ENCODE measurements at places on chromosomes 1 and 21.

DNA sequence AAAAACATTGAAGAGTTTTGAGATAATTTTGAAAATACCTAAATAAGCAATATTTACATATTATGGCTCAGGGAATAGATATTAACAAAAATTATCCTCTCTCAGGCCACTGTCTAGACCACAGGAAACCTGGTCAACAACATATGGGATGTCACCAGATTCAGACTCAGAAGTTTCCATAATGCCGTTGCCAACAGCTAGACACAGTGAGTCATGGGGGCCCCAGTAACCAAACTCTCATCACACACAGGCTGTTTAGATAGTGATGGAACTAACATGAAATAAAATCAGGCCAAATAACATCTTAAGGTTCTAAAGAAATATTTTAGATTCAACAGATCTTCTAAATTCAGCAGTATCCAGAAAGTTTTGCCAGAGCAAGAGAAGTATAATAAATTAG lies 681.7 kb upstream of the ADAMTS5 start:
- no peaks in the 10 kb centered on the region for H3K27me3 ChIP-seq
- no peaks in the 10 kb centered on the region for H3K36me3 ChIP-seq
- H3K4me3 ChIP-seq: no peak overlapping the region
- no peak overlapping the region for H3K27ac ChIP-seq
- DNase-seq: no peak

DNA sequence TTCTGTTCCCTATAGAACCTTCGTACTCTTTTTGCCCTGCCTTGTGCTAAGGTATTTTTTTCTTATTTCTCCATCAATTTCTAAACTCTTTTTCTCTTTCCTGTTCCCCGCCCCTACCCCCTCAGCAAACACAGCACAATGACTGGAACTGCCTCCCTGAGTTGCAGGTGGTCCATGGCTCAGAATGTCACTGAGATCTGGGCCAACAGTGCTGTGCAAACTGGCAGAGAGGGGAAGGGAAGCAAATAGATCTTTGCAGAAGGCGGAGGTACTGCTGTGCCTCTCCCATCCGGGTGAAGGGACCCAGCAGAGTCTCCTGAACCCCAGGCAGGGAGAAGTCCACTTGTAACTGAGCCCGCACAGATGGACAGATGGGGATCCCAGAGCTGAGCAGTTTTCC lies 32.6 kb upstream of the A3GALT2 start:
- no peak for DNase-seq
- H3K4me1 ChIP-seq: peaks cover 10% of the 10 kb centered on the region
- no peak overlapping the region for H3K4me3 ChIP-seq
- H3K36me3 ChIP-seq: no peaks in the 10 kb centered on the region

DNA sequence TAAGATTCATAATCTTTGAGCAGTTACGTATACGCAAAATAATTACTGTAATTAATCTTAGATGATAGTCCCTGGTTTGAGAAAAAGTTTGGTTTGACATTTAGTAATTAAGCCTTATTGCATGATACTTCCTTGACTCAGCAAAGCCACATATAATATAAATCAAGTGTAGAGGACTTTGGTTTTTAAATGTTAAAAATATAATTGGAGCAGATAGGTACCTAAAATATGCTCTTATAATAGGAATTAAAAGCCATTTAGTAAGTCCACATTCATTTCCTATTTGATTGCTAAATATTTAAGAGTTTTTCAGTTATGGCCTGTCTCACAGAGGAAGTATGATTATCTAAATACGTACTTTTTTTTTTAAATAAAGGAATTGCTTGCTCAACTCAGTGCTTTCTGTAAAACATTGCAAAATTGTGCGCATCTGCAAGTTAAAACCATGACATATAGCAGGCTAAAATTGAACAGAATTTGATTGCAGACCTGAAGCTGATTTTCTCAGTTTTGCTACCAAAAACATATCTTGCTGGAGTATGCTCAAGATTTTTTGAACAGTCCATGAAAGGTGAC lies 20.4 kb downstream of the RPE65 start:
- H3K4me3 ChIP-seq: no peak overlapping the region
- H3K27ac ChIP-seq: no peak overlapping the region
- no peaks in the 10 kb centered on the region for H3K36me3 ChIP-seq
- H3K27me3 ChIP-seq: no peaks in the 10 kb centered on the region

- H3K27ac ChIP-seq: no peak overlapping the region
- H3K4me3 ChIP-seq: no peak overlapping the region
- no peak for DNase-seq
- H3K4me1 ChIP-seq: peaks cover 9% of the 10 kb centered on the region
- H3K27me3 ChIP-seq: no peaks in the 10 kb centered on the region
These were observed 18.2 kb upstream of the LHX4 start for GRCh38 chr1:180211860-180212229.

- H3K27me3 ChIP-seq: no peaks in the 10 kb centered on the region
- H3K4me3 ChIP-seq: no peak overlapping the region
- H3K27ac ChIP-seq: no peak overlapping the region
- no peak for DNase-seq
These were observed 243.4 kb downstream of the NUF2 start for GRCh38 chr1:163565166-163565565.

- H3K27me3 ChIP-seq: no peaks in the 10 kb centered on the region
- peak within 1 kb of the TSS; percentile 88 for H3K27ac ChIP-seq
- H3K36me3 ChIP-seq: peaks cover under 1% of the 10 kb centered on the region
- DNase-seq: no peak
These were observed at the start of gene UAP1 for GRCh38 chr1:162561616-162562469. TSS of gene UAP1 (plus strand) at chr1:162561722. CDS start at chr1:162566069, 4,347 bp downstream.

GRCh38 chr1:211484755-211485479 lies 7.0 kb downstream of the RD3 start:
- no peaks in the 10 kb centered on the region for H3K36me3 ChIP-seq
- H3K27me3 ChIP-seq: no peaks in the 10 kb centered on the region
- no peak overlapping the region for H3K27ac ChIP-seq
- H3K4me3 ChIP-seq: no peak overlapping the region
- DNase-seq: no peak

GRCh38 chr1:162011337-162012012 lies 12.2 kb downstream of the OLFML2B start:
- no peaks in the 10 kb centered on the region for H3K36me3 ChIP-seq
- no peak overlapping the region for H3K4me3 ChIP-seq
- no peak overlapping the region for H3K27ac ChIP-seq
- no peak for DNase-seq
- H3K27me3 ChIP-seq: no peaks in the 10 kb centered on the region

DNA sequence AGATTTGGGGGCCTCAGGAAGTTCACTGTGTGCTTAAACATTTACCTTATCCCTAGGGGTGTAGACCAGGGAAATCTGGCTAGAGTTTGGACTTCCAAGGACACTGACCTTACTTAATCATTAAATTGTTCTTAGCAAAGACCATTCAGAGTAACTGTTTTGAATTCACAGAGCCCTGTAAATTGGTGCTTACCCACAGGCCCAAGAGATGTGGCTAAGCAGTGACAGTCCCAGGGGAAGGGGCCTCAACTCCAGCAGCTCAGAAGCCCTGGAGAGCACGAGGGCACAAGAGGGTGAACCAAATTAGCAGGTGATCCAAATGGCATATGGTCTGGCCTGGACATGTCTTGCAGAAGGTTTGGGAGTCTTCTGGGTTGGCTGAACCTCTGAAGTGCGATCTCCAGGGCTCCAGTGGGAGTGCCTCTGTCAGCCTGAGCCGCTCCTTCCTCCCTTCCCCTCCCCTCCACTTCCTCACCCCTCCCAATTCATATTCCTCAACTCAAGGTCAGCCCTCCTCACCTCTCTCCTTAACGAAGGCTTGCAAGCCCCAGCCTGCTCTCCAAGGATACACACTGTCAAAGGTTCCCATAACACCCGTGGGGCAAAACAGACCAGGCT lies 4.3 kb downstream of the PAQR7 start:
- H3K27me3 ChIP-seq: no peaks in the 10 kb centered on the region
- no peak for DNase-seq
- H3K4me1 ChIP-seq: peaks cover 17% of the 10 kb centered on the region

DNA sequence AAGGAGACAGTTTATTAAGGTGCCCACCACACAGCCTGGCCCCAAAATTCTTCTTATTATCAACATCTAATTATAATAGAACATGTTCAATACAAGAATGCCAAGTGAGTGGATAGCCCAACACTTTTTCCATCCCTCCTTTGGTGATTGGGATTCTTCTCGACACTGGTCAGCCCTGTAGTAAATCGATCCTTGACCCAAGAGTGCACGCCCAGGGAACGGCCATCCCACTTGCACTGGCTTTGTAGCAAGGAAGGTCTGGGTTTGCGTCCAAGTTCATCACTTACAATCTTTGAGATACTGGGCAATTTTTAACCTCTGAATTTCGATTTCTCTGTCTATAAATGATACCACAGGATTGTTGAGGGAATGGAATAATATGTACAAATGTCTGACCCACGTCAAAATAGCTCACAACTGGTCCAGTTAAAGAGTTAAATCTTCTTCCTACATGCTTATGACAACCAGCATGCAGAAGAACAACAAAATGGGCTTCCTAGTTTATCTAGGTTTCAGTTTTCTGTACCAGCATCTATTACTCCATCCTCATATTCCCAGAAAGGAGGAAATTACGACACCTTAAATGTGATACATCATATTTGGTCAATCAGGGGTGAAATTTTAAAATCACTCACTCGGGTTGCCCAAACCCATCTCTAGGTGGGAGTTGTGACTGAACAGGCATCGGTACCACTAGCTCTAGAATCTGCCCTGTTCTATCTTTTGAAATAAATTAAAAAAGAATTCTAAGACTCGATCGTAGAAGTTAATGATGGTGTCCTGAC lies 161.8 kb downstream of the CLIC6 start:
- H3K27ac ChIP-seq: no peak overlapping the region
- H3K36me3 ChIP-seq: peaks cover 95% of the 10 kb centered on the region
- DNase-seq: no peak
- peaks cover 16% of the 10 kb centered on the region for H3K4me1 ChIP-seq
- no peaks in the 10 kb centered on the region for H3K27me3 ChIP-seq
- H3K4me3 ChIP-seq: no peak overlapping the region

GRCh38 chr1:73604211-73604610 lies 593.8 kb downstream of the LRRIQ3 start:
- H3K4me1 ChIP-seq: no peaks in the 10 kb centered on the region
- no peak for DNase-seq
- H3K27ac ChIP-seq: no peak overlapping the region
- H3K36me3 ChIP-seq: no peaks in the 10 kb centered on the region
- no peak overlapping the region for H3K4me3 ChIP-seq
- H3K27me3 ChIP-seq: no peaks in the 10 kb centered on the region

- H3K4me1 ChIP-seq: peaks cover 56% of the 10 kb centered on the region
- H3K4me3 ChIP-seq: no peak overlapping the region
- no peak for DNase-seq
- H3K27me3 ChIP-seq: no peaks in the 10 kb centered on the region
- peaks cover 40% of the 10 kb centered on the region for H3K36me3 ChIP-seq
- no peak overlapping the region for H3K27ac ChIP-seq
These were observed 30.2 kb downstream of the RUNX3 start for GRCh38 chr1:24899581-24900485.

- no peaks in the 10 kb centered on the region for H3K27me3 ChIP-seq
- H3K4me1 ChIP-seq: no peaks in the 10 kb centered on the region
- H3K27ac ChIP-seq: no peak overlapping the region
- no peak for DNase-seq
- no peaks in the 10 kb centered on the region for H3K36me3 ChIP-seq
These were observed 19.9 kb downstream of the BEND5 start for GRCh38 chr1:48756683-48757316.

DNA sequence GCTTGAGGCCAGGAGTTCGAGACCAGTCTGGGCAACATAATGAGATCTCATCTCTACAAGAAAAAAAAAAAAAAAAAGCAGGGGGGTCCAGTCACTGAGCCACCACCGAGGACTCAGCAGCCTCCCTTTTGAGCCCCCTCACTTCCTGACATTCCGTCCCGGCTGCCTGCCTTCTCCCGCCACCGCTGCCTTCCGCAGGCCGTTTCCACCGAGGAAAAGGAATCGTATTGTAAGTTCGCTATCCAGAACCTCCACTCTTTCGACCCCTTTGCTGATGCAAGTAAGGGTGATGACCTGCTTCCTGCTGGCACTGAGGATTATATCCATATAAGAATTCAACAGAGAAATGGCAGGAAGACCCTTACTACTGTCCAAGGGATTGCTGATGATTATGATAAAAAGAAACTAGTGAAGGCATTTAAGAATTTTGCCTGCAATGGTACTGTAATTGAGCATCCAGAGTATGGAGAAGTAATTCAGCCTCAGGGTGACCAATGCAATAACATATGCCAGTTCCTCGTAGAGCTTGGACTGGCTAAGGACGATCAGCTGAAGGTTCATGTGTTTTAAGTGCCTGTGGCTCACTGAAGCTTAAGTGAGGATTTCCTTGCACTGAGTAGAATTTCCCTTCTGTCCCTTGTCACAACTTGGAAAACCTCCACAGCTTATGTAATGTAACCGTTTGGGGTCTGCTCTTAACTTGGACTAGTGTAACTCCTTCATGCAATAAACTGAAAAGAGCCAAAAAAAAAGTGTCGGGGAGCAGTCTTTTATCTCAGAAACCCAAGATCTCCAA lies 55.6 kb downstream of the GLUL start:
- no peaks in the 10 kb centered on the region for H3K4me1 ChIP-seq
- H3K36me3 ChIP-seq: no peaks in the 10 kb centered on the region
- no peak overlapping the region for H3K27ac ChIP-seq
- no peak overlapping the region for H3K4me3 ChIP-seq
- no peak for DNase-seq
- H3K27me3 ChIP-seq: no peaks in the 10 kb centered on the region

GRCh38 chr1:53140451-53140850 lies 2.0 kb downstream of the SLC1A7 start:
- H3K4me3 ChIP-seq: no peak overlapping the region
- H3K27me3 ChIP-seq: no peaks in the 10 kb centered on the region
- no peaks in the 10 kb centered on the region for H3K36me3 ChIP-seq
- DNase-seq: no peak
- no peaks in the 10 kb centered on the region for H3K4me1 ChIP-seq

GRCh38 chr1:3133686-3134085 lies 64.7 kb downstream of the PRDM16 start:
- no peak overlapping the region for H3K4me3 ChIP-seq
- no peaks in the 10 kb centered on the region for H3K27me3 ChIP-seq
- no peaks in the 10 kb centered on the region for H3K4me1 ChIP-seq
- H3K36me3 ChIP-seq: no peaks in the 10 kb centered on the region
- DNase-seq: no peak
- no peak overlapping the region for H3K27ac ChIP-seq

DNA sequence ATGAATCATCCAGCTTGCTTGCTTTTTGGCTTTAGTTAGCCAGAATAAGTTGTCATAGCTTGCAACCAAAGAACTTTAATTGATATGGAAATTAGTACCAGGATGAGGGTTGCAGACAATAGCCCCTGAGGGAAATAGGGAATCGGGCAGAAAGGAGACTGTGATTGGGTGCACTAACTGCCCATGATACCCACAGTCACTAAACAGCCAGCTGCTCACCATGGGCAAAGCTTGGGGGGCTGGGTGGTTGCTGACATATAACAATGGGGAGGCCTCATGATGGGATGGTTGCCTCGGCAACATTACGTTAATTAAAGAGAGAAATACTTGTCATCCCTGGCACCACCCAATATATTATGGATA lies 17.8 kb upstream of the PLA2G2E start:
- H3K4me3 ChIP-seq: no peak overlapping the region
- no peaks in the 10 kb centered on the region for H3K4me1 ChIP-seq
- H3K27me3 ChIP-seq: no peaks in the 10 kb centered on the region
- H3K27ac ChIP-seq: no peak overlapping the region

All from CD4-positive, alpha-beta T cell (primary cell).